ENCODE measurements at places on chromosomes 5 and 9.
A peak's percentile ranks its signal among the peaks of the same experiment; 100 is the strongest.

- no peak for DNase-seq
Measured at GRCh38 chr9:90600029-90600428, 42.6 kb downstream of the DIRAS2 start.

- no peak for DNase-seq
Measured at GRCh38 chr9:10260501-10260900, 352.3 kb downstream of the PTPRD start.

DNA sequence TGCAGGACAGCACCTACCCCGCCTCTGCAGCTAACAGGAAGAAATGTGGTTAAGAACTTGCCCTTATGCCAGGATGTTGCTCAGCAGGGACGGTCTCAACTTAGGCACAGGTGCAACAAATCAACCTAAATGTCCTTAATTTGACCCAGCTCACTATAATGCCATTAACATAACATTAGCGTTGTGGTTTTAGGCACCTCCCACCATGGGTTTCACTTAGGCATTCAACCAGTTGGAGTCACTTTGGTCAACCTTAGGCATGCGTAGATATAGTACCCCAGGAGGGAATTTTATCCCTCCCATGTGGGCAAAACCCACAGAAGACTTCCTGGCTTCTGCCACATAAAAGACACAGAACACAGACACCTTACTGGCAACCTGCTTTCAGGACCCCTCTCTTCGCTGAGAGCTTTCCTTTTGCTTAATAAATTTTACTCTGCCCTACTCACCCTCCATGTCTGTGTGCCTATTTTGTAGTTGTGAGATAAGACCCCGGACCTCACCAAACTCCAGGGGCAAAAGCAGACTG is 8.7 kb upstream of the ERAP1 start:
- DNase-seq = peak; percentile 17

DNA sequence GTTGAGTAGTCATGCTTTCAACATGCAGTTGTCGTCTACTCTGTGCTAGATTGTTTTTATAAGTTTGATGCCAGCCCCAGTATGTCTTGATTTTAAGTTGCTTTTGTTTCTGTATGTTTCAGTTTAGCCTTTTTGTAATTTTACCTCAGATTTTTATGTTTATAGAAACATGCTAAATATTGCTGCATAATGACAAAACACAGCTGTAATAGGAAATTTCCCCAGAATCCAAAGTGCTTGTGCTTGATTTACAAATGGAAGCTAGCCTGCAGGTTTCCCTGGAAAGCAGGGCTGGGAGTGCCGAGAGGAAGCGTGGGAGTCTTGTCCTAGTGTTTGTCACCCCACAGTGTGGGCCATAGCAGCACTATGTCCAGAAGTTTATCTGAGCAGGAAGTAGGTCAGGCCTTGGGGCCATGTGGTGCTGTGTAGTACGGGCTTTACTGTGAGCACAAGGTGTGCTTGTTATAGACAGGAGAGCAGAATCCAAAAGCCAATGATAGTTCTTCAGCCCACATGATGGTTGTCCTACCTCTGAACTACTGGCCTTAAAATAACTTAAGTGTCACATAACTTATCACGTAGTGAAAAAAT is 100.0 kb upstream of the NREP start:
- DNase-seq = no peak

- DNase-seq = no peak
Measured at GRCh38 chr5:107968998-107969397, 298.3 kb upstream of the EFNA5 start.

DNA sequence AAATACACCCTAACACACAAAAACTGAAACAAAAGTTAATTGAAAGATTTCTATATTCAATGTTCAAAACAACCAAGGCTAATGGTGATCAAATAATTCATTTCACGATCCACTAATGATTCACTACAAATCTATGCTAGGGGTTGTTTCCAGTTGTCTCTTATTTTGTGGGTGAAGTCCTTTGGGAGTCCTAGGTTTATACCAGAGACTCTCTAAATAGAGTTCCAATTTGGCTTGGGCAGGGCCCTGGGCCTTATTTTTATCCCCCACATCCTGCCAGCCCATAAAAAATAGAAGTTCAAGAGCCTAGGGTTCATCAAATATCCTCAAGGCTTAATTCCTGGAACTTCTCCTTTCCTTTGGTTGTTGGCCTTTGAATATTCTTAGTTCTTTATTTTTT is 26.1 kb downstream of the SREK1IP1 start:
- DNase-seq = no peak

DNA sequence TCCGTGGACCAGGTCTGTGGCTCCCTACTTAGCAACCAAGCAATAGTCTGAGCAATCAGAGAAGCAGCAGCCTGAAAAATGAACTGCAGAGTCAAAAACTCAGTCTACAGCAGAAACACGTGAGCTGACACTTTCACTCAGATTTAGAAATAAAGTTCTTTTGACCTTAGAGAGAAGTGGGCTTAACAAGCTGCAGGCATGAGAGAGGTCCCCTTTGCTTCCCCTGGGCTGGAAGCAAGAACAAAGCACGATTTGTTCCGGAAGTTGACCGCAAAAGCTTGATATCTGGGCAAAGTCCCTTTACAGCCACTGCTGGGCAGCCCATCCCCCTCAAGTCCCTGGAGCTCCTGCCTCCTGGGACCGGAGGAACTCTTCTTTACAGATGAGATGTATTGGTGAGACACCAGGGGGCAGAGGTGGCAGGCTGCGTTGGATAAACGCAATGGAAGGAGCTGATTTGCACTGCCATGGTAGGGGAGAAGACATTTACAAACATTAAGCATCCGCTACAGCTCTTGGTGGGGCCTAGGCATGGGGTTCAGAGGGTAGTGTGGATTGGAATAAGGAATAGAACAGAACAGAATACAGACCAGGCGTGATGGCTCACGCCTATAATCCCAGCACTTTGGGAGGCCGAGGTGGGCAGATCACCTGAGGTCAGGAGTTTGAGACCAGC is 5.8 kb upstream of the SOWAHA start:
- no peak for DNase-seq

DNA sequence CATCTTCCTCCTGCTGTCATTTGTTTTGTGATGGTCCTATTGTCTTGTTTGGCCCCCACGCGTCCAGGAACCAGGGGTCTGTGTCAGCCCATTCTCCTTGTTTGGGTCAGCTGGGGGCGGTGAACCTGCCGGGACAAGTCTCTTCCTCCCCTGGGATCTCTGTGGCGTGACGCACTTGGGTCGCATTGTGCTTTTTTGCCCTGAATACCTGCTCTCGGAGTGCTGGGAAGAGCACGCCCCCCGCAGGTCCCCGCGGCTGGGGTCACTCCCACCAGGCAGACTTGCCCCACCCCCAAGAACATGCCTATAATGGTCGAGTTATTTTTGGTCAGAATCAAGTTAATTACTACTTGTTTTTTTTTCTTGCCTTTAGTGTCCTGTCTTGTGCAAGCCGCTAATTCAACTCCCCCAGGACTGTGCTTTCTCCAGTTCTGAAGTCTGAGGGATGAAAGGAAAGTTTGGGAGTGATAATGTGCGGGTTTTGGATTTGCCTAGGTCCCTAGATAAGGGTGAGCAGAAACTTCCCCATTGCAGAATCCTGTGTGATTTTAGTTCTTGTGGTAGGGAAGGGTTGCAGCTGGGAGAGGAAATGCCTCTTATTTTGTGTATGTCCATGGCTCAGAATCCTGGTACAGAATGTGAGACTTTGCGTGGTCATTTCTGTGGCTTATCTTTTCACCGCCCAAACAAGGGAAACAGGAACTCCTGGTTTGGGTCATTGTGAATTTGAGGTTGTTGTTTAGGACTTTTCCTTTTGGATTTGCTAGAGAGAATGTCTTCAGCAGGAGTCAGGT is 789 bp downstream of the ACER2 start:
- DNase-seq = no peak

DNA sequence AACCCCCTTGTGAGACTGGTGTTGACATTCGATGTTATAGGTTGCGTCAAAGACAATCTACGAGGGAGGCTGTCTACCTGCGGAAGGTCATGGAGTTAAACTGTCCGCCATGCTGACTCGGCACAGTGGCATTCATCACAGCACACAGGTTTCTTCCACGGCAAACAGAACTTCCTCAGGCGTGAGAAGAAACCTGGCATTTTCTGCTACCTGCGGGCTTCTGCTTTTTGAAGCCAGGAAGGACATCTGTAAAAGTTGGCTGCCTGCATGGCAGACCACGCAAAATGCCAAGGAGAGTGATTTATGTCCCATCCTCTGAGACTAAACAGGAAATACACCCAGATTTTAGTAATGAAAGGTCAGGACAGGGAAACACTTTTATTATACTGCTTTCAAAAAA is 809.8 kb upstream of the NUDT12 start:
- no peak for DNase-seq

GRCh38 chr5:114449860-114450421 is 88.1 kb downstream of the KCNN2 start:
- peak; percentile 29 for DNase-seq

- DNase-seq = no peak
Measured at GRCh38 chr5:148387325-148387724, 3.6 kb downstream of the FBXO38 start.

DNA sequence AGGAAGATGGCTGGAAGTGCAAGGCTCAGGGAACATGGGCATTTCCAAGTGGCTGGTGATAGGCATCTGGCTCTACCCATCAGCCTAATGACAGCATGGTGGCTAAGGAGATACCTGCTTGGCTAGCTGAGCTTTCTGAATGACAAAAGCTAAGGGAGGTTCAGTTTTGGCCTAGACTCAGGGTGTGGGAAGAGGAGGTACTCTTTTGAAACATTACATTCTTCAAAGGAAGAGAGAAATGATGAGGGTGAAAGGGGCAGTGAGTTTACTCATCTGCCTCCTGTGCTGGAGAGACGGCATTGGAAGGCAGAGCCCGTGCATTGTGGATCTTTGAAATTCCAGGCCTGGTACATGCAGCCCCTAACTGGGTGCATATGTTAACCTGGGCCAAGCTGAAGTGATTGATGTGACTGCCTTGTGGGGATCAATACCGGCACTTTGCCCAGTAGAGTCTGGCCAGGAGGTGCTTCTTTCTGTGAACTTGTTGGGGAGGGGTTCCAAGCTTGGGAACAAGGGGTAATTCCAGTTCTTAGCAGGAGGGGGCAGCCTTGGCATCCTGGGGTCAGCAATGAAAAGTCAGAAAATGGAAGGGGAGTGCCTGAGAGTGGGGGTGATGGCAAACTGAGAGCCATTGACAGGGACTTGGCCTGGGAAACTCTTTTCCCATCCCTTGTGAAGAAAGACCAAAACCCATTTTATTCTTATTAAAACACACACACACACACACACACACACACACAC is 108.6 kb downstream of the ACER2 start:
- DNase-seq = no peak

- peak; percentile 36 for DNase-seq
Measured at GRCh38 chr9:92807757-92808725, 43.4 kb upstream of the BICD2 start.

Data from stimulated activated CD4-positive, alpha-beta T cell treated with anti-CD3 and anti-CD28 coated beads, Interleukin-4, amount 100 ng/mL, for 1 hour (primary cell).